ENCODE measurements at places on chromosomes 2 and 18. TPM values are rescaled to one million over a fixed set of nuclear protein-coding genes. Genes with fewer than 3 reads are reported as not detected.

- no peak for DNase-seq
Measured at GRCh38 chr18:31490387-31490786, 7.6 kb upstream of the DSG2 start.

- DNase-seq: no peak
Measured at GRCh38 chr2:163605779-163606178, 130.0 kb downstream of the FIGN start.

The POMC gene
- total RNA-seq: 0.29 TPM

The CCDC141 gene
- 0.51 TPM for total RNA-seq

The PELI1 gene
- total RNA-seq: 58.2 TPM

DNA sequence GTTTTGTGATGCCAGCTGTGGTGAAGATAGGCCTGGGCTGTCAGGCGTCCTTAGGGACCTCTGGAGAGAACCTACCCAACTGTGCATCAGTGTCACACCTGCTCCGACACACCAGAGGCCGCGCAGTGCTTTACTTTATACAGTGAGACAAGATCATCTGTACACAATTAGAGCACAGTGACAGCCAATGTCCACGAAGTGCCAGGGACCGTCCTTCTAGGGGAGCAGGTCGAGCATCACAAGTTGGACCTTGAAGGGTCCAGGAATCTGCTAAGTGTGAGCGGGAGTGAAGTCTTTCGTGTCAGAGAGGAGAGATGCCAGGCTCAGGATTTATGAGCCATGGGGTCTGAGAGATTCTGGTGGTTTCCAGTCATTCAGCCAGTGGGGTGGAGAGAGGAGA lies 104.2 kb downstream of the TMEM18 start:
- DNase-seq: no peak

The VWC2L gene
- total RNA-seq: 0.15 TPM

- no peak for DNase-seq
Measured at GRCh38 chr18:32326450-32327308, 136.8 kb downstream of the MEP1B start.

DNA sequence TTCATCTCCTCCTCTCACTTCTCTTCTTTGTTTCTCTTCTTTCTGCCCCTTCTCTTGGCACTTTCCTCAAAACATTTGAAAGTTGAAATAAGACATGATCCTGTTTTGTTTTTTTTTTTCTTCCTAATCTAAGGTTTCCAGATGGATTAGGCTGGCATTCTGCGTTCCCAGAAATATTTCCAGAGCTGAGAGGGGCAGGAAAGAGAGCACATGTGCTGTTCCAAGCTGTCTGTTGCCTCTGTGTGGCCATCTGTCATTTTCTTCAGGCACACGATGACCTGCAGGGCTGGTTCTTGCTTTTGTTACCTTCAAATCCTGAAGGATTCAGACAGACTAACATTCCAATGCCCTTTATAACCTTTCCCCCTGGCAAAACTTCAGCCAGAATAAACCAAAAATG lies 142.9 kb downstream of the RNF144A start:
- no peak for DNase-seq

The SPP2 gene
- total RNA-seq: not detected

The SAG gene
- not detected for total RNA-seq

- DNase-seq: no peak
Measured at GRCh38 chr2:224217962-224218347, 178.9 kb upstream of the SERPINE2 start.

DNA sequence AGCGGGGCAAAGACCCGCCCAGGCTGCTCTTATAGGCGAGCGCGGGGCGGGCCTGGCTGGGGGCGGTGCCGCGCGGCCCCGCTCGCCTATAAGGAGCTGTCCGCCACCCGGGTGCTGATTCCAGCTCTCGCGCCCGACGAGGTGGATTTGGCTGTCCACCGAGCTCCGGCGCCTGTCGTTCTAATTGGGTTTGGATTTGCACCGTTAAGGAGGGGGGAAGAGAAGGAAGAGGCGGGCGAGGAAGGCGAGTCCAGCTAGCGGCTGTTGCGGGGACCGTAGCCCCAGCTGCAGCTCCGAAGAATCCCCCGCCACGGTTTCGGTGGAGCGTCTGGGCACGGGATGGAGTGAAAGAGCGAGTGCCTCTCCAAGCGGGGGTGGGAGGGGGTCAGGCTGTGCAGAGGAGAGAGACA lies at the start of gene CNTNAP5:
Gene CNTNAP5 (plus strand): TSS at position 117 of the 410 bp plus-strand sequence. CDS start 364 bp downstream, outside the sequence.
- DNase-seq: peak; percentile 76

DNA sequence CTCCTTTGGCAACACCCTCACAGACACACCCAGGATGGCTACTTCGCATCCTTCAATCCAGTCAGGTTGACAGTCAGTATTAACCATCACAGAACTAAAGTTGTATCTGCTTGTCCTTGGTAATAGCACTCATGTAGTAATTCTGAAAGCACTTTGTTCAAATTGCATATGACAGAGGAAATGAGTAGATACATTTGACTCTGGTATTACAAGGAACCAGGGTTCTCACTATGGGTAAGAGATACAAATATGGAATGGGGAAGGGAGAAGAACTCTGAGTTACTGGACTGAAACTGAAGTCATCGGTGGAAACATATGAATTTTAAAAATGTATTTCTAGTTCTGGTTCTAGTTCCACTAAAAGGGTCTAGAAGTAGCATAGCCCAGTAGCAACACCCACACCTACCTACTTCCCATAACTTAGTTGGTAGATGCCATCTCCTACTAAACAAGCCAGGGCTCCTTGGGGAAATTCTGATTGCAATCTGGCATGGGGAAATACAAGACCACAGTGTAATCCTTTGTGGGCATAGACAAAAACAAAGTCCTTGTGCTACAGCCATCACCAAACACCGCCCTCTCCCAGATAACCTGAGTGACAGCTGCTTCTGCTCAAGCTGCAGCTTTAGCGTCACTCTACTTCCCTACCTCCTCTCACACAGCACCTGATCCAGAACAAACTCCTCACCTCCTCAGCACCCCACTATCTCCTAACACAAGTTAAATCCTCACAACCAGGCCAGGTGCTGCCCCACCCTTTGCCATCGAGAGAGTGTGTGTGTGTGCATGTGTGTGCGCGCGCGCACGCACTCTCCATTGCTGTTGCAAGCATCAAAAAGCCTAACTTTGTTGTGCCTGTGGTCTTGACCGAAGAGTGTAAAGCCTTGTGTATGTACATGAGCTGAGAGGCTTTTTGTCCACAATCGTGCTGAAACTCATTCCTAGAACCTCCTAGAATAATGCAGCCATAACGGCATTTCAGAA lies 31.4 kb upstream of the CD226 start:
- DNase-seq: no peak

The NXPH2 gene
- total RNA-seq: 0.83 TPM

- DNase-seq: no peak
Measured at GRCh38 chr2:239865059-239865639, 160.0 kb downstream of the NDUFA10 start.

GRCh38 chr2:45904946-45905631 lies 253.6 kb downstream of the PRKCE start:
- no peak for DNase-seq

GRCh38 chr2:138421971-138422335 lies 79.6 kb upstream of the SPOPL start:
- DNase-seq: no peak

GRCh38 chr18:76580288-76580962 lies 85.4 kb upstream of the ZNF516 start:
- DNase-seq: no peak

The CREB1 gene
- 108 TPM for total RNA-seq

DNA sequence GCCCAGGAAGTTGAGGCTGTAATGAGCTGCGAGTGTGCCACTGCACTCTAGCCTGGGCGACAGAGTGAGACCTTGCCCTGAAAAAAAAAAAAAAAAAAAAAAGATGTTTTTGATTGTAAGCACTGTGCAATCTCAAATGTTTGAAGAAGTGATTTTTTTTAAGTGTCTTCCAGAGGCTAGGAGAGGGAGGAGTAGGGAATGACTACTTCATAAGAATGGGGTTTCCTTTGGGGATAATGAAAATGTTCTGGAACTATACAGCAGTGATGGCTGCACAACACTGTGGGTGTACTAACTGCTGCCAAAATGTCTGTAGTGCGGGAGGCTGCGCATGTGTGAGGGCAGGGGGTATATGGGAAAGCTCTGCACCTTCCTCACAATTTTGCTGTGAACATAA lies 83.7 kb downstream of the MCFD2 start:
- no peak for DNase-seq

DNA sequence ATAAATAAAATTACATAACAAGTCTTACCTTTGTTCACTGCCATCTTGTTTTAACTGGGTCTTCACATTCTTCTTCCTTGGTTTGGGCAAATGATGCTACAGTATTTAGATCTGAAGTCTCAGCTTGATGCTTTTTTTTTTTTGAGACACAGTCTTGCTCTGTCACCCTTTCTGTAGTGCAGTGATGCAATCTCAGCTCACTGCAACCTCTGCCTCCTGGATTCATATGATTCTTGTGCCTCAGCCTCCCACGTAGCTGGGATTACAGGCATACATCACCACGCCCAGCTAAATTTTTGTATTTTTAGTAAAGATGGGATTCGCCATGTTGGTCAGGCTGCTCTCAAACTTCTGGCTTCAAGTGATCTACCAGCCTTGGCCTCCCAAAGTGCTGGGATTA lies 53.2 kb upstream of the MAT2A start:
- DNase-seq: no peak

The CHMP3 gene
- 68.4 TPM for total RNA-seq

GRCh38 chr2:63665846-63666475 lies 77.2 kb downstream of the MDH1 start:
- no peak for DNase-seq

The TMEM37 gene
- not detected for total RNA-seq

DNA sequence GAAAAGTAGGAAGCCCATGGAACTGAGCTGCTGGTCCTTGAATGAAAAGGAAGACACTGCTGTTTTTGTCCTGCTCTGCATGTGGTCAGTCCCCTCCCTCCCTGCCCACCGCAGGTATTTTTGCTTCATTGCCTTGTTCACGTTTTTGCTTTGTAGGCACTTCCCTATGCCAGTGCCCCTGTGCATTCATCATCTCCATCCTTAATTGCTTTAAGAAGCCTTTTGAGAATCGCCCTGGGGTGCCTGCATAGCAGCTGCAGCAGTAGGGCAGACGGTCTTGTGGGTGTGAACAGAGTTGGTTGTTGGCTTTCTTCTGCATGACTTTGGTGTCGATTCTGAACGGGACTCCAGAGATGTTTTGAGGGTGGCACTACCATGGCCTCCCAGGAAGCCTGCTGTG lies 97.0 kb downstream of the CABLES1 start:
- no peak for DNase-seq

The CCDC74A gene
- total RNA-seq: 0.54 TPM

- DNase-seq: no peak
Measured at GRCh38 chr2:226631187-226631586, 168.4 kb downstream of the IRS1 start.
